Stimulated activated CD4-positive, alpha-beta T cell treated with anti-CD3 and anti-CD28 coated beads, Interleukin-15, amount 100 ng/mL, for 48 hours (primary cell): ENCODE measurements at places on chromosomes 6 and 20.

DNA sequence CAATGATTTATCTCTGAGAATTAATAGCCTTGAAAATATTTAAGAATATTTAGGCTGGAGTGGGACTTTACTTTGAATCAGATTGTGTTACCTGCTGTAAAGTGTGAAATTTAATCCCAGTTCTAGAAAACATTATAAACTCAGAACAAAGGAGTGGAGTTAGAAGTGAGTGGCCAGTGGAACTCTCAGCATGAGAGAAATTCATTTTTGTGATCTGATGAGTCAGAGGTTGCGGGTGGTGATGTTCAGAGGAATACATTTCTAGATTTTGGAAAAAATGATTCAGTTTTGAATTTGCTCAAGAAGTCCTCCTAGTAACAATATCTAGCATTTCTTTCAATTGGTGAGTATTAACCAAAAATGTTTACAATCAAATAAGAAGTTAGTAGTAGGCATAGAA, 167.5 kb downstream of the ZFAND3 start:
- peak; percentile 13 for DNase-seq

DNA sequence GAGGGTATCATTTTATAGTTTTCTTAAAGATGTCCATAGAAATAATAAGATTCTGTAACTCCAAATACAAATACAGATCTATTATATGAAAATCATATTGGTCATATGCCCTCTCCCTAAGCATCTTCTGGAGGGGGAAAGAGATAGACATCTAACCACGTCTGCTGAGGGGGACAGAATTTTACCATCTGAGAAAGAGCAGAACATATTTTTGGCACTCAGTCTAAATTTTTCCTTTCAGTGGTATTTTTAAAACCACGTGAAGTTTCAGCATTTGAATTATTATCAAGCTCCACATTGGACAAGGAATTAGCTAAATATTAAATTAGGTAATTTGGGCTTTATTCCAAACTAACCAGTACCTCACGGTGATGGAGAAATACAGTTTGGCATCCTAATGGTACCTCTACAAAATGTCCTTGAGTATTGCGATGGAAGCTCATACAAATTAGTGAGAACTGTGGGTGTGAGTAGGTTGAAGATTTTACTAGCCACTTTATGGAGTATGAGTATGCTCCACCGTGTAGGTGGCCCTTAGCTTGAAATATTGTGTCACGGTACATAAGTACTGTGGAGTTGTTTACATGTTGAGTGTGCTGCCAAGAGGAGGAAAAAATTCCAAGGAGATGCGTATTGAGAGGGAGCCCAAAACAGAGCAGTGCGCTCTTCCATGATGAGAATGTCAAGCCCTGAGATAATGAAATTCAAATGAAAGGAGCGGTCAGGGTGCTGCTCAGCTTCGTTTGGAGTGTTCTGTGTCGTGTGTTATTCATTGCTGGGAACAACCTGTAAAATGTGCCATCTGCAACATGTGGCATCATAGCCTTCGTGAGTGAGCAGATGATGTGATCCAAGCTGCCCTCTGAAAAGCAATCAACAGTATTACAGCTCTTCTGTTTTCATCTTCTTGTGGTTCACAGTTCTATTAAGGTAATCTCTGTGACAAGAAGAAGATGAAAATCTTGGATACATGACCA, 48.4 kb upstream of the PHACTR2 start:
- no peak for DNase-seq

DNA sequence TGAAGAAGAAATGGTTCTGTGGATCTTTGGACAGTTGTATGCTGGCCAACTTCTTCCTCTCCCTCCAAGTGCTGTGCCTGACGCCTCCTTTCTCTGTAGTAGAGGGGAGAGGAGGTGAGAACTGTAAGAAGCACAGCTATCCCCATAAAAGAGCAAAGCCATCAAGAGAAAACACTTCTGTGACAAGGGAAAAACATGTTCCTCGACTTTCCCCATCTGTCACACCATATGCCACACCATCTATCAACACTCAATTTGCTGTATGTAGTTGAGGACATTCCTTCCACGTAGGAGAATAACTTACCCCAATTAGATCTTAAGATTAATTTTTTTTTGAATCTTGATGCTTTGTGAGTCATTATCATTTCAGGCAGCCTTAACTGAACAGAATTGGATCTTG, 156.2 kb upstream of the PLCB4 start:
- DNase-seq, result no peak

DNA sequence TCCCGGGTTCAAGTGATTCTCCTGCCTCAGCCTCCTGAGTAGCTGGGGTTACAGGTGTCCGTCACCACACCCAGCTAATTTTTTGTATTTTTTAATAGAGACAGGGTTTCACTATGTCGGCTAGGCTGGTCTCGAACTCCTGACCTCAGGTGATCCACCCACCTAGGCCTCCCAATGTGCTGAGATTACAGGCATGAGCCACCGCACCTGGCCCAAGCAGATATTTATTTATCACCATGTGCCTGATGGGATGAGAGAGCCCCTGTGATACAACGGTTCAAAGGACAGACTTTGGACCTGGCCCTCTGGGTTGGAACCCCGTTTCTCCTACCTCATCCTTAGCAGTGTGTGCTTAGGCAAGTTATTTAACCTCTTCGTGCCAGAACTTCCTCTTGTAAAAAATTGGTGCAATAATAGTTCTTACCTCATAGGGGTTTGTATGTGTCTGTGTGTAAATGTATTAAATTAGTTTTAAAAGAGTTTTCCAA, 19.2 kb upstream of the STK38 start:
- DNase-seq, result no peak

DNA sequence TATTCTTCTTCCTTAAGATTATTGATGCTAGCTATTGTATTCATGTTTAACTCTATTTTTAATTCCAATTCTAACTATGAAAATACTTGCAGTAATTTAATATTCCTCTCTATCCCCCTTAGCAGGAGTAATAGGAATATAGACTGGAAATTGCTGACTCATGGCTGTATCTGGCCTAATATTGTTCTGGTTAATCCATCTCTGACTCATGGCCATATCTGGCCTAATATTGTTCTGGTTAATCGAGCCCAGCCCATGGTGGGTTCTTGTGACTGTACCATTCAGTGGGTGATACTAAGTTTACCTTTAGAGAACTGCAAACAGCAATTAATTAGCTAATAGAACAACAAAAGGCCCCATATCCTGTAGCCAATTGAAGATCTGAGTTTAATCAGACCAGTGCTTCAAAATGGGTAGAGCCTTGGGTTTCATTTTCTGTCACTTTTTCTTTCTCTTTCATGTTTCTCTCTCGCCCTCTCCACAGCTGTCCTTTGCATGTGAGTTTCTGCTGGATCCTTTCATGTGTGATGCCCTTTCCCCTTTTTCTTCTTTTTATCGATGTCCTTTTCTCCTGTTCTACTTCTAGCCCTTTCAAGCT, 50.6 kb downstream of the SLC22A3 start:
- no peak for DNase-seq

- no peak for DNase-seq
Measured at GRCh38 chr6:116697480-116697879, 16.5 kb downstream of the KPNA5 start.

GRCh38 chr6:16697437-16698161, 63.7 kb downstream of the ATXN1 start:
- DNase-seq, result no peak

DNA sequence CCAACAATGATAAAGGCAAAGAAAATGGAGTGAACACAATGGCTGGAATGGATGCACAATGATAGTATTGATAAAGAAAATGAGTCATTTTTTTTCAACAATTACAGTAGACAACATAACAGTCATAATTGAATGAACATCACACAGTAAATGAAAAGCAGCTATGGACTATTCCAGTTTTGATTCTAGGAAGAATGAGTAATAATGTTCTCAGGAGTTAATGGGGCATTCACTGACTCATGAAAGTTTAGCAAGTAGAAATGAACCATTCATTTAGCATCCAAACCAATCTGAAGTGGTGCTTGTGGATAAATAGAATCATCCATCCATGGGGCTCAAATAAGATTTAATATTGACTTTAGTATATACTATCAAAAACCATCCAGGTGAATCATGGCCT, 1029.5 kb upstream of the GJE1 start:
- DNase-seq, result no peak

GRCh38 chr6:46605091-46605797, 47.4 kb downstream of the CYP39A1 start:
- no peak for DNase-seq

DNA sequence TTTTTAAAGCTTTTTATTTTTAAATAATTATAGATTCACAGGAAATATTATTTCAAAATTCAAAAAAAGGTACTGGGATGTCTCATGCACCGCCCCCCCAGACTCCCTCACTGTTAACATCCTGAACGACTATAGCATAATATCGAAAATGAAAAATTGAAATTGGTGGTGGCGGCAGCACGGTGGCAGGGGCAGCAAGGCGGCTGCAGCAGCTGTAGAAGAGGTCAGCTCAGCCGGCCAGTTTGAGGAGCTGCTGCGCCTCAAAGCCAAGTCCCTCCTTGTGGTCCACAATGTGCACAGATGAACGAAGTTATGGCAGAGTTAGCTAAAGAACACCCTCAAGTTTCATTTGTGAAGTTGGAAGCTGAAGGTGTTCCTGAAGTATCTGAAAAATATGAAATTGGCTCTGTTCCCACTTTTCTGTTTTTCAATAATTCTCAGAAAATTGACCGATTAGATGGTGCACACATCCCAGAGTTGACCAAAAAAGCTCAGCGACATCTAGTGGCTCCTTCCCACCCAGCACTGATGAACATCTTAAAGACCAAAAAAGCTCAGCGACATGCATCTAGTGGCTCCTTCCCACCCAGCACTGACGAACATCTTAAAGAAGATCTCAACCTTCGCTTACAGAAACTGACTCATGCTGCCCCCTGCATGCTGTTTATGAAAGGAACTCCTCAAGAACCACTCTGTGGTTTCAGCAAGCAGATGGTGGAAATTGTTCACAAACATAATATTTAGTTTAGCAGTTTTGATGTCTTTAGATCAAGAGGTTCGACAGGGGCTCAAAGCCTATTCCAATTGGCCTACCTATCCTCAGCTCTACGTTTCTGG, 100.8 kb downstream of the FAM217A start:
- peak; percentile 19 for DNase-seq

DNA sequence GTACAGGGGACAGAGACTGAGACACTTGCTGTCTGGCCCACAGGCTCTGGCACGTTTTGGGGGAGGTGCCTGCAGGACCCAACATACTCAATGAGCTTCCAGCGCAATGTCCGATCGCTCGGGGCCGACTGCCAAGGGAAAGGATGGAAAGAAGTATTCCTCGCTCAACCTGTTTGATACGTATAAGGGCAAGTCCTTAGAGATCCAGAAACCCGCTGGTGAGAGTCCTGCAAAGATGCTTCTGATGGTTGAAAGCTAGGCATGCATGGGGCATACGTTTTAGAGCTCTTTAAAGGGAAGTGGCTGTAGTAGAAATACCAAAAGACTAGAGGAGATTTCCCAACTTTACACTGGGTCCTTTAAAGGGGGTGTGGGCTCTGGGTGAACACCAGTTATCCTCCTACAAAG, 2.2 kb downstream of the PRRC2A start:
- no peak for DNase-seq

- no peak for DNase-seq
Measured at GRCh38 chr20:33711446-33711738, 8.7 kb downstream of the PXMP4 start.

DNA sequence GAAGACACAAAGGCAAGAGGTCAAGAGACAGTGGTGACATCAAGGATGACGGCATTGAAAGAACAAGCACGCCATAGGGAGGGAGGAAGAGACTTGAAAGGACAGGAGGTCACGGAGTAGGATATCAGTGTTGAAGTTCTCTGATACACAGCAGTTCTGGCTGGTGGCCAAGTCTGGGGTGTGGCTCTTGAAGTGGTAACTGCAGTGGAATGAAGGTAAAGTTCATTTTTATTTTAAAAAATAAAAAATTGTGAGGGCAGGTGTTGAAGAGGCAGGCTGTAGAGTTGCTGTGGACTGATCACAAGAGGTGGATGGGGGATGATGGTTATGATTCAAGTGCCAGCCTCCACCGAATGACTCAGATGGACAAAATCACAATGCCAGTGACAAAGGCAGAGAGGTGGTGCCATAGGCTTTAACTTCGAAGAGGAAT, 53.2 kb upstream of the BMP2 start:
- no peak for DNase-seq

DNA sequence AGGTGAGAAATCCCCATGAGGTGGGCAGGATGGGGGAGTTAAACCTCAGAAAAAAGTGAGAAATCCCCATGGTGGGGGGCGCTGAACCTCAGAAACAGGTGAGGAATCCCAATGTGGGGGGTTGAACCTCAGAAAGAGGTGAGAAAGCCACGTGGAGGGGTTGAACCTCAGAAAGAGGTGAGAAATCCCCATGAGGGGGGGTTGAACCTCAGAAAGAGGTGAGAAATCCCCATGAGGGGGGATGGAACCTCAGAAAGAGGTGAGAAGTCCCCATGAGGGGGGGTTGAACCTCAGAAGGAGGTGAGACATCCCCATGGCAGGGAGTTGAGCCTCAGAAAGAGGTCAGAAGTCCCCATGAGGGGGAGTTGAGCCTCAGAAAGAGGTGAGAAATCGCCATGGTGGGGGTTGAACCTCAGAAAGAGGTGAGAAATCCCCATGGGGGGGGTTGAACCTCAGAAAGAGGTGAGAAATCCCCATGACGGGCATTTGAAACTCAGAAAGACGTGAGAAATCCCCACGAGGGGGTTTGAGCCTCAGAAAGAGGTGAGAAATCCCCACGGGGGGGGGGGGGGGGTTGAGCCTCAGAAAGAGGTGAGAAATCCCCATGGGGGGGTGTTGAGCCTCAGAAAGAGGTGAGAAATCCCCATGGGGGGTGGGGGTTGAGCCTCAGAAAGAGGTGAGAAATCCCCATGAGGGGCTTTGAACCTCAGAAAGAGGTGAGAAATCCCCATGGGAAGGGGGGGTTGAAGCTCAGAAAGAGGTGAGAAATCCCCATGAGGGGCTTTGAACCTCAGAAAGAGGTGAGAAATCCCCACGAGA, 14.3 kb upstream of the GOPC start:
- no peak for DNase-seq

- no peak for DNase-seq
Measured at GRCh38 chr6:111971866-111972532, 81.9 kb upstream of the CCN6 start.

GRCh38 chr6:1536526-1537429, 72.9 kb upstream of the FOXC1 start:
- DNase-seq, result no peak

- no peak for DNase-seq
Measured at GRCh38 chr20:39338469-39339376, 376.6 kb downstream of the DHX35 start.

- DNase-seq, result no peak
Measured at GRCh38 chr6:5995658-5995948, 11.1 kb downstream of the NRN1 start.

- DNase-seq, result no peak
Measured at GRCh38 chr20:48686238-48687116, 141.3 kb downstream of the PREX1 start.
